MM.1S (cell line): ENCODE measurements at places on chromosomes 5 and 9.

- no peak for DNase-seq
Measured at GRCh38 chr5:32018476-32019436, 155.4 kb downstream of the GOLPH3 start.

- DNase-seq = no peak
Measured at GRCh38 chr5:53024535-53024934, 35.4 kb downstream of the ITGA2 start.

GRCh38 chr9:98226516-98226915, 28.9 kb downstream of the TBC1D2 start:
- DNase-seq = no peak

DNA sequence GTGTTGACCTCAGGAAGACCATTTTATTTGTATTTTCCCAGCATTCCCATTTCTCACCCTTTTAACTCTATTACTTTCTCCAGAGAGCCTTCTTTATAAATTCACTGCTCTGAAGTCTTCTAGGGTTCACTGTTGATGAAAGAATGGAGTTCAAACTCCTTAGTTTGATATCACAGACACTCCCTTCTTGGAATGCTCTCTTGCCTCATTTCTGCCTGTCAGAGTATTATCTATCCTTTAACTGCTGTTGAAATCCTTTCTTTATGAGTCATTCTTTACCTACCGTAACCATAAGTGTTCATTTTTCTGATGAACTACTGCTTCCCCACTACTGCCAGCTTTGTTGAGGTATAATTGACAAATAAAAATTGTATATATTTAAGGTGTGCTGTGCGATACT, 4.3 kb downstream of the RIC1 start:
- DNase-seq = no peak

GRCh38 chr5:10423022-10423421, 18.7 kb upstream of the ROPN1L start:
- DNase-seq = no peak

DNA sequence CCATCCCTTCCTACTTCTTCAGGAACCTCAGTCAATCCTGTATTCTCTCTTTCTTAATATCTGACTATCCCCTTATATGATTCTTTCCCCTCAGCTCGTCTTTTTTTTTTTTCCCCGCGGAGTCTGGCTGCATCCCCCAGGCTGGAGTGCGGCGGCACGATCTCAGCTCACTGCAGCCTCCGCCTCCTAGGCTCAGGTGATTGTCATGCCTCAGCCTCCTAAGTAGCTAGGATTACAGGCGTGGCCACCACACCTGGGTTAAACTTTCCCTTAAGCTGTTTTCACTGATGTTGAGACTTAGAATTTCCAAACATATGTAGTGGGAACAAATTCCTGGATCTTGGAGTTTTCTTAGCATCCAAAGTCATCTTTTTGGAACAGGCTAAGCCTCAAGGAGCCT, 13.3 kb upstream of the RUSC2 start:
- DNase-seq = no peak

DNA sequence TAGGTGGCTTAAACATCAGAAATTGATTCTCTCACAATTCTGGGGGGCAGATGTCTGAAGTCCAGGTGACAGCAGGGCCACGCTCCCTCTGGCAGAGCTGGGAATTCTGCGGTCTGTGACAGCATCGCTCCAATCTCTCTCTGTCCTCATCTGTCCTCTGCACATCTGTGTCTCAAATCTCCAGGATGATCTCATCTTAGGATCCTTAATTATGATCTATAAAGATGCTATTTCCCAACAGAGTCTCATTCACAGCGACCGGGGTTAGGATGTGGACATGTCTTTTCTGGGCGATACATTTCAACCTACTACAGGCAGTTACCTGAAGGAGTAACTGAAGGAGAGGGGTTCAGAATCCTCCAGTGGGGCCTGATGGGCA, 31.4 kb downstream of the ANKRD33B start:
- DNase-seq = no peak

DNA sequence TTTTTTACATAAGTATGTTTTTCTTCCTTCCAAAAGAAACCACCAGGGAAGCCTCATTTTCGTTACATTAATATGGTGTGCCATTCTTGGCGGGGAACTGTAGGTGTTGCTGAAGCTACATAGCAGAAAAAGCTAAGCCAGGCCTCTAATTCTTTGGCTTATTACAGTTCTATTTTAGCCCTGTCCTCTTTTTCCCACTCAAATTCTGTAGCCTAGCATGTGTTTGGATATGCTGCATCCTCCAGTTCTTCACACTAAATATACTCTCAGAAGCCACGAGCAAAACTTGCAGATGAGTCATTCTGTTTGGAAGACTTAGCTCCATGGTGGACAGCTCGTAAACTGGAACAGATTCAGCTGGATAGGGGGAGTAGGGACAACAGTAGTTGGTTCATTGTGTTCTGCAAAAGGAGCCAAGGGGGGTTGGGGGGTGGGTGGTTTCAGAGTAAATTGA, 369.4 kb downstream of the TMEM161B start:
- DNase-seq = no peak
